Effector memory CD8-positive, alpha-beta T cell (primary cell): ENCODE measurements at places on chromosomes 4 and X.

DNA sequence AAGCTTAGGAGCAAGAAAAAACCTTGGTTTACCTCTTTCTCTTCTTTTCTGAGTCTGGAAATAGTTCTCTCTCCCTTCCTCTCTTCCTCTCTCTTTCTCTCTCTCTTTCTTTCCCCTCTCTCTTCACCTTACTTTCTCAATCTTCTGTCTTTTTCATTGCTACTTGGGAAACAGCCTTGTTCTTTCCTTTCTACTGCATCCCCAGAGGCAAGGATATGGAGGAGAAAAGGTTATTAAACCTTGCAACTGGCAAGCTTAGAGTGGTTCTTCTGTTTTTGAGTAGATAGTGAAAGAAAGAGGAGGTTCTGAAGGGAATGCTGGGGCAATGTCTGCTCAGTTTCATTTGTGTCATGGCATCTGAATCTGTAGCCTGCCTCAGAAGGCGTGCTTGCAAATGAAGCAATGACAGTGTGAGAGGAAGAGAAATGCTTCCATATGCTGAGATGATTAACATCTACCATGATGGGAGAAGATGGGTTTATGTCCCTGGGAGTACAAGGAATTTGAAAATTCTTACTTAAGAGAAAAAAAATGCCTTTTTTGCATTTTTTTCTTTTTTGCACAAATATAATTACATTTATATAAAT is 190.6 kb downstream of the CEP135 start:
- H3K27me3 ChIP-seq = peaks cover 10% of the 10 kb centered on the region
- H3K4me3 ChIP-seq = no peak overlapping the region
- no peak overlapping the region for H3K27ac ChIP-seq
- no peaks in the 10 kb centered on the region for H3K36me3 ChIP-seq

- H3K27ac ChIP-seq = peak overlapping the region; percentile 99
- DNase-seq = no peak
- peaks cover 69% of the 10 kb centered on the region for H3K4me1 ChIP-seq
- H3K36me3 ChIP-seq = peaks cover 84% of the 10 kb centered on the region
- H3K4me3 ChIP-seq = peak overlapping the region; percentile 99
- no peaks in the 10 kb centered on the region for H3K27me3 ChIP-seq
These were observed 5.6 kb downstream of the RHOH start for GRCh38 chr4:40202474-40202873.

DNA sequence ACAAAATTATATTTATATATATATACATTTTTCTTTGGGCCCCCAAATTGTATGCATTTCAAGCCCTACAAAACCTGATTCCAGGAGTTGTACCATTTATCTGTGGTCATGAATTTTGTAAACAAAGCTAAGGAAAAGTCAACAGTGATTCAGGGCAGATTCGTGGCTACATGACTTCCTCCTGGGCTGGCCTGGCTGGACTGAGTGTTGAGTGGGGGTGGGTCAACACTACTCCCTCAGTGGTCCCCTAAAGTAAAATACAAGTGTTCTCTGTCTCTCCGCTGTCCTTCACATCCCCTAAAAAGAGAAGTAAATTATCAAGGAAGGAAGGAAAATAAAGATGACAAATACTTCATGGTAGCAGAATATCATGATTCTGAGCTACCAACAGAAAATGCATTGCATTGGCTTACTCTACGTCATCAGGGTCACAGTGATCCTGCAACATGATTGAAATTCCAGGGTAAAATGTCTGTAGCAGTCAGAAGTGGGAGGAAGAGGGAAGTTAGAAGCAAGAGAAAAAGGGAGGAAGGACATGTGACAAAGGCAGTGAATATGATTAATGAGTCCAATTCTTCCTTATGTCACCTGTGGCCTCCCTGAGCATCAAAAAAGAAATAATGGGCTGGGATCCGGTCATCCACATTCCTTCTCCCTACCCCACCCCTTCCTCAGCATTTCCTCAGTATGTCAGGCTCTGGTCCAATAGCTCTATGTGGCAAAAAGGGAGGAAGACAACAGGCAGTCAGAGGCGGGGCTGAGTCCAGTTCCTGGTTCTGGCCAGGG is 42.4 kb upstream of the MYOZ2 start:
- DNase-seq = no peak
- no peak overlapping the region for H3K27ac ChIP-seq
- peaks cover 23% of the 10 kb centered on the region for H3K27me3 ChIP-seq
- no peak overlapping the region for H3K4me3 ChIP-seq
- peaks cover 15% of the 10 kb centered on the region for H3K4me1 ChIP-seq

DNA sequence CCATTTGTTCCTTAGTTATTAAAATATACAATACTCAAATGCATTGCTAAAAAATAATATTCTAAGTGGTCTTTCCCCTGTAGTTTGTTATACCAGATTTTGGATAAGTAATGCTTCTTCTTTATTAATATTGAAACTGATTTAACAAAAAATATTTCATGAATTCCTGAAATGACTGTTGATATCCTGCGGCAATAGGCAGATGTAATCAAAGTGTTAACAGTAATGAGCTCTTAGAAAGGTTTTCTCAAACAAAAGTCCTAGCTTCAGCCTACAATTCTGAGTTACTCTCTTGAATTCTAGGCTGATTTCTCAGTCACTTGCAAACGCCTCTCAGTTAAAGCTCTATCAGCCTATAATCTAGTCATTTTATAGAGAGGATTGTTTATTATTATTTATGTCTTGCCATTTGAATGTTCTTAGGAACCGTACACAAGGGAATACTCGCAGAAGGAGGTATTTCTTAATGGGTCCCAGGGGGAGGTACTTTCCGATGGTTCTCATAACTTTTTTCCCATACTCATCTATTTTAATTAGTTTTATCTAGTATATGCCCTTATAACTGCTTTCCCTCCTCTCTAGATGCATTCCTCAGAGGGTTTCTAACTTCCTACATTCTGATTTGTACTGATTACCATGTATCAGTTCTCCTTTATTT is 96.8 kb downstream of the FNIP2 start:
- no peak overlapping the region for H3K27ac ChIP-seq
- peaks cover 9% of the 10 kb centered on the region for H3K36me3 ChIP-seq
- no peak for DNase-seq
- H3K27me3 ChIP-seq = no peaks in the 10 kb centered on the region
- H3K4me1 ChIP-seq = peaks cover 10% of the 10 kb centered on the region

DNA sequence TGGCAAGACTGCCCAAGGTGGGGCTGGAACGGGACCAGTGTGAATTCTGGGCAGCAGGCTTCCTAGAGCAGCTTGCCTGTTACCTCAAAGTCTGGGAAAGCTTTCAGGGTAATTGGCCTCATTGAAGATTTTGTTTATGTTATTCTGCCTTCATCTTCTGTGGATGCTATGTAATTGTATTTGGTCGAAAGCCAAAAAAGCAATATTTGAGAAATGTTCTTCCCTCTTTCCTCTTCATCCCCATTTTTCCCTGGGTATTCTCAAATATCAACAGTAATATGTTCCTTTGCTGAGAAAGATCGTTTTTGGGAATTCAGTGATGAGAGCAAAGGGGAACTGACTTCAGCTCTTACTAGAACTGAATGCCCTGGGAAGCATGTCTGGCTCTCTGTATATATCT is 12.9 kb downstream of the TMEM131L start:
- no peak for DNase-seq
- no peak overlapping the region for H3K27ac ChIP-seq
- H3K27me3 ChIP-seq = no peaks in the 10 kb centered on the region

- no peaks in the 10 kb centered on the region for H3K27me3 ChIP-seq
- H3K4me1 ChIP-seq = no peaks in the 10 kb centered on the region
- H3K36me3 ChIP-seq = no peaks in the 10 kb centered on the region
- DNase-seq = no peak
These were observed 54.2 kb upstream of the GRID2 start for GRCh38 chr4:92249541-92249940.

DNA sequence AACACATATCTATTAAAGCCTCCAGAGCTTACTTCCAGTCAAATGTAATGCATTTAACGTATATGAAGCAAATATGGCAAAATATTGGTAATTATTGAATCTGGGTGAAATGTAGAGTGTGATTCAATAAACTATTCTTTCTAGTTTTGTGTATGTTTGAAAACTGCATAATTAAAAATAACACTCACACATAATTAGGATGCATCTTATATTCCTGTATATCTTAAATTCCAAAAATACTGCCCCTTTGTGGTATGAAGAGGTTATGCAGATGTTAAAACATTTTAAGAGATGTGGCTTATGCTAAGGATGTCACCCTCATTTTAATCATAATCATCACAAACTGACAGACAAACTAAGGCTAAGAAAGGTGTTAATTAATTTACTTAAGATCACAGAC is 182.9 kb downstream of the COX18 start:
- no peaks in the 10 kb centered on the region for H3K27me3 ChIP-seq
- H3K27ac ChIP-seq = no peak overlapping the region
- no peak overlapping the region for H3K4me3 ChIP-seq

DNA sequence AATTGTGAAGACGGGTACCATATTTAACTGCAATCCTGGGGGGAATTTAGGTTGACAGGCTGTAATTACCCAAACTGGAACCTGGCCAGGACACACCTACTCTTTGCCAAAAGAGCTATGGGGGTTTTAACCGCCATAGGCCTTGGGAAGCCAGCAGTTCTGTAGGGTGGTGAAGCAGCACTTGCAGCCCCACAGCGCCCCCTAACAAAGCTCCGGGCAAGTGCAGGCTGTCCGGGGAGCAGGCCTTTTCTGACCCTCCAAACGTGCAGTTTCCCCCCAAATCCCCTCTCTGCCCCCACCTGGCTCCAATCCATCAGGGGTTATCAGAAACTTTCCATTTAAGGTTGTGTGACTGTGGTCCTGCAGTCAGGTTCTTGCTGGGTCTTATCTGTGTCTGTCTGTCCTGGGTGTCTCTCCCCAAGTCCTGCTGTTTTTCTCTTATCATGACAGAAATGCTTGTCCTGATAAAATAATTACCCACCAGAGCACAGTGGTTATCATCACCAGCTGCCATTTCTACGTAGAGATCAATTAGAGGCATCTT is 350.9 kb downstream of the MID1IP1 start:
- DNase-seq = no peak
- no peak overlapping the region for H3K27ac ChIP-seq
- peaks cover 13% of the 10 kb centered on the region for H3K27me3 ChIP-seq
- no peaks in the 10 kb centered on the region for H3K36me3 ChIP-seq

DNA sequence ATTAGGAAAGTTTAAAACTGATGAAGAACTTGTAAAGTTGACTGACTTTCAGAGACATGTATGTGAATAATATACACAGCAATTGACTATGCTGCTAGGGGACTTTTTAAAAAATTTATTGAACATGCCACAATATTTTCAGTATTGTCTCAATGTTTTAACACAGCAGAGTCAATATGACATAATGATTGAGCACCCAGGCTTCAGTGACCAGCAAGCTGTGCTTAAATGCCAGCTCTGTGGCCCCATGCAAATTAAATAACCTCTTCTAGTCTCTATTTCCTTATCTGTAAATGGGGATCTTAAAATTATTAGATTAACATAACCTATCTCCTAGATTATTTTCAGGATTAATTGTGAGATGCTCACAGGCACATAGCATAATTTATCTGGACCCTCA is 56.8 kb upstream of the TXK start:
- H3K27me3 ChIP-seq = no peaks in the 10 kb centered on the region
- no peak overlapping the region for H3K27ac ChIP-seq

DNA sequence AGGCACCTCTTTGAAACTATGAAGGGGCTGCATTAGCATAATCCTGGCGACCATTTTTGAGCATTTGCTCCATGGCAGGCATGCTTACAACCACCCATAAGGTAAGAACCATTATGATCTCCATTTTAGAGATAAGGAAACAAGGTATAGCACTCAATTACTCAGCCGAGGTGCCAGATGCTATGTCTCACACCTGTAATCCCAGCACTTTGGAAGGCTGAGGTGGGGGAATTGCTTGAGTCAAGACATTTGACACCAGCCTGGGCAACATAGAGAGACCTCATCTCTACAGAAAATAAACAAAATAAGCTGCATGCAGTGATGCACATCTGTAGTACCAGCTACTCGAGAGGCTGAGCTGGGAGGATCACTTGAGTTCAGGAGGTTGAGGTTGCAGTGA is 43.6 kb downstream of the TIGD4 start:
- H3K4me1 ChIP-seq = peaks cover 2% of the 10 kb centered on the region
- no peak overlapping the region for H3K27ac ChIP-seq
- peaks cover under 1% of the 10 kb centered on the region for H3K36me3 ChIP-seq
- no peak overlapping the region for H3K4me3 ChIP-seq

- H3K27me3 ChIP-seq = no peaks in the 10 kb centered on the region
- H3K27ac ChIP-seq = no peak overlapping the region
- H3K36me3 ChIP-seq = no peaks in the 10 kb centered on the region
- H3K4me3 ChIP-seq = no peak overlapping the region
- DNase-seq = no peak
These were observed 192.7 kb downstream of the ANAPC10 start for GRCh38 chr4:144905286-144905685.

GRCh38 chr4:89056953-89057398 is at the start of gene FAM13A:
Gene FAM13A, minus strand, starts transcription at chr4:89057185. Its CDS starts 221 bp downstream, at chr4:89056964.
- DNase-seq = no peak
- H3K4me1 ChIP-seq = no peaks in the 10 kb centered on the region
- no peak within 1 kb of the TSS for H3K4me3 ChIP-seq
- H3K27ac ChIP-seq = no peak within 1 kb of the TSS
- H3K36me3 ChIP-seq = no peaks in the 10 kb centered on the region
- peaks cover 16% of the 10 kb centered on the region for H3K27me3 ChIP-seq

- H3K4me3 ChIP-seq = no peak overlapping the region
- no peak overlapping the region for H3K27ac ChIP-seq
- no peak for DNase-seq
- H3K4me1 ChIP-seq = no peaks in the 10 kb centered on the region
These were observed 5.7 kb downstream of the AFM start for GRCh38 chr4:73487233-73487632.

- no peaks in the 10 kb centered on the region for H3K27me3 ChIP-seq
- H3K4me1 ChIP-seq = no peaks in the 10 kb centered on the region
- DNase-seq = no peak
- no peaks in the 10 kb centered on the region for H3K36me3 ChIP-seq
- H3K4me3 ChIP-seq = no peak overlapping the region
These were observed 197.1 kb downstream of the RASL11B start for GRCh38 chr4:53059256-53059655.

GRCh38 chr4:13615161-13615560 is 12.4 kb downstream of the BOD1L1 start:
- H3K4me3 ChIP-seq = no peak overlapping the region
- H3K4me1 ChIP-seq = peaks cover 17% of the 10 kb centered on the region
- no peak for DNase-seq
- H3K27ac ChIP-seq = peak overlapping the region; percentile 15
- H3K27me3 ChIP-seq = no peaks in the 10 kb centered on the region

DNA sequence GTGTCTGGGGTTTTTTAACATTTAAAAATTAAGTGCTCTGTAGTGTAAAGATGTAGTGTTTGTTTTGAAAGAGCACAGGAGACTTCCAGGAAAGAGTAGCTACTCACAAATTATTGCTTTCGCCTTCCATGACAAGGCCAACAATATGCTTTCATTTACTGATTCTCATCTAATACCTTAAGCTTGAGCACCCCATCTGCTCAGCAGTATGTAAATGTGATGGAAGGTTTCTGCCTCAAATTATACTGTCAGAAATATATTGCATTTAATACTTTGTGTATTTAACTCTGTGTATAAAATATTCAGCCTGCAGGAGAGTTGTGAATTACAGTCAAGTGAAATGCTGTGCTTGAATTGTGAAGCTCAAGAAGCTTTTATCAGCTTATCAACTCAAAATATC is 296.3 kb upstream of the ATOH1 start:
- H3K36me3 ChIP-seq = no peaks in the 10 kb centered on the region
- H3K4me3 ChIP-seq = no peak overlapping the region
- H3K27me3 ChIP-seq = no peaks in the 10 kb centered on the region
- H3K27ac ChIP-seq = no peak overlapping the region
- DNase-seq = no peak
- H3K4me1 ChIP-seq = no peaks in the 10 kb centered on the region
